Cardiac muscle cell (in vitro differentiated cells and primary cell): ENCODE measurements at places on chromosomes 11 and 22. TPM values are rescaled to one million over a fixed set of nuclear protein-coding genes. Genes with fewer than 3 reads are reported as not detected.

DNA sequence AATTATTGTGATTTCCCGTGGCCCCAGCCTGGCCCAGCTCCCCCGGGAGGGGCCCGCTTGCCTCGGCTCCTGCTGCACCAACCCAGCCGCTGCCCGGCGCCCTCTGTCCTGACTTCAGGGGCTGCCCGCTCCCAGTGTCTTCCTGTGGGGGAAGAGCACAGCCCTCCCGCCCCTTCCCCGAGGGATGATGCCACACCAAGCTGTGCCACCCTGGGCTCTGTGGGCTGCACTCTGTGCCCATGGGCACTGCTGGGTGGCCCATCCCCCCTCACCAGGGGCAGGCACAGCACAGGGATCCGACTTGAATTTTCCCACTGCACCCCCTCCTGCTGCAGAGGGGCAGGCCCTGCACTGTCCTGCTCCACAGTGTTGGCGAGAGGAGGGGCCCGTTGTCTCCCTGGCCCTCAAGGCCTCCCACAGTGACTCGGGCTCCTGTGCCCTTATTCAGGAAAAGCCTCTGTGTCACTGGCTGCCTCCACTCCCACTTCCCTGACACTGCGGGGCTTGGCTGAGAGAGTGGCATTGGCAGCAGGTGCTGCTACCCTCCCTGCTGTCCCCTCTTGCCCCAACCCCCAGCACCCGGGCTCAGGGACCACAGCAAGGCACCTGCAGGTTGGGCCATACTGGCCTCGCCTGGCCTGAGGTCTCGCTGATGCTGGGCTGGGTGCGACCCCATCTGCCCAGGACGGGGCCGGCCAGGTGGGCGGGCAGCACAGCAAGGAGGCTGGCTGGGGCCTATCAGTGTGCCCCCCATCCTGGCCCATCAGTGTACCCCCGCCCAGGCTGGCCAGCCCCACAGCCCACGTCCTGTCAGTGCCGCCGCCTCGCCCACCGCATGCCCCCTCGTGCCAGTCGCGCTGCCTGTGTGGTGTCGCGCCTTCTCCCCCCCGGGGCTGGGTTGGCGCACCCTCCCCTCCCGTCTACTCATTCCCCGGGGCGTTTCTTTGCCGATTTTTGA is 3.3 kb upstream of the ANKRD13D start:
- DNase-seq, result no peak

SFI1 gene
- 18.2 and 23.8 TPM in 2 replicates for total RNA-seq

- no peak for DNase-seq
Observed at GRCh38 chr11:128222245-128222884, 365.0 kb downstream of the ETS1 start.

SCUBE1 gene
- 1.8 and 6.9 TPM in 2 replicates for total RNA-seq

OR52N4 gene
- total RNA-seq, result not detected in 2 replicates

DNA sequence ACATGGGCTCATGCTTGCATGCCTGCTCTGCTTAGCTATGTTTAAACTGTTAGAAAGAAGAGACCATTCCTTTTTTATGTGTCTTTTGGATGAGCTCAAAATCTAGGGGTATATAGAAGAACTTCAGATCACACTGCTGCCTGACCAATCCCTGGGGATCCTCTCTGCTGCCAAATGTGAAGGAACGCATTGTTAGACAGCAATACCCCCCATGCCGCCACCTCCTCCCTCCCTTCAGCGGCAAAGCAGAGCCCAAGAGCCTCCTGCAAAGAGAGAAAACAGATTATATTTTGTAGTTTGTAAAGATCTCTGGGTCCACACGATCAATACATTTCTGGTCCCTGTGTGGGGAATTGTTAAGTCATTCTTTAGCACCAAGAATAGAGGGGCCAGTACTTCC is 677.6 kb downstream of the NTM start:
- no peak for DNase-seq

DNA sequence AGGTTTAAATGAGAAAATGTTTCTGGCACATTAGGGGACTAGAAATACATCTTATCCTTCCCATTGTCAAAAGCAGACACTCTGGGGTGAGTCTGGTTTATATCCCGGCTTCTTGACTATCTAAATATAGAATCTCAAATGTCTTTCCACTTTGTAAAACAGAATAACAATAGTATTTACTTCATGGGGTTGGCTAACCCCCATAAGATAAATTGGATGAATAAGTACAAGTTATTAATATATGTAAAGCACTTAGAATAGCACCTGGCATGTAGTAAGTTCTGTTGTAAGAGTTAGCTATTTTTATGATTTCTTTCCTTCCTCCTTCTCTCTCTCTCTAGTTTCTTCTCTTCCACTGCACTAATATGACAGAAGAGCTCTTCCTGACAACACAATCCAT is 499.1 kb downstream of the INSC start:
- no peak for DNase-seq

ANGPTL5 gene
- not detected in 2 replicates for total RNA-seq

DNA sequence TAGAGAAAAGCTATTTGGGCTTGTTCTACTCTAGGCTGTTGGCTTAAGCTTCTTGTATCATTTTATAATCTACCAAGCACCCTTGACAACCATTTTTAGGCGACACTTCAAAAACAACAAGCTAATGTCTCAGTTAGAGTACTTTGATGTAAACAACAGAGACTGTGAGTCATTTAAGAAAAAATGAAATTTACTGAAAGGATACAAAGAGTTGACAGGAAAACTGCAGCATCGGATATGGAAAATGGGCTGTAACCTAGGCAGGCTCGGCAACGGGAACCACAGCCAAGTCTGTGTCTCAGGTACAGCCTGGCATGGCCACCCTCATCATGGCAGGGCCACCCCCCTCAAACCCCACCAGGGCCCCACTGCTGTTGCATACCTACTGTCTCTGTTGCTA is 4.4 kb upstream of the RNF169 start:
- DNase-seq, result no peak

DNA sequence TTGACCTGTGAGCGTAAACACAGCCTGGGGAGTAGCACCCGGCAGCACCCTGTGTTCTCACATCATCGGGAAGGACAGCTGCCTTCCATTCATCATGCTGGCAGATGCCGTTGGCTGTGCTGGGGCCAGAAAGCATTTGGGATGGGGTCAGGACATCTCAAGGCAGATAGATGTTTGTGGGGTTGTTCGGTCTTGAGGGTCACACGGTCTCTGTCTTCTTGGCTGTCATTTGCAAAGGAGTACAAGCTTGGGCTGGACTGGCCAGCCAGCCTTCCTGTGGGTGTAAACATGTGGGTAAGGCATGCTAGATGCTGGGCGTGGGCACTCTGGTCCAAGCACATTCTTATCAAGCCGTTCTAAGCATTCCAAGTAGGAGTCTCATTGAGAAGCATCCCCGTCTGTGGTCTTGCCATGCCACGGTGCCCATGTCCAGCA is 81.4 kb downstream of the TBC1D22A start:
- DNase-seq, result no peak

CSRP3 gene
- total RNA-seq, result 337 and 592 TPM in 2 replicates

DNA sequence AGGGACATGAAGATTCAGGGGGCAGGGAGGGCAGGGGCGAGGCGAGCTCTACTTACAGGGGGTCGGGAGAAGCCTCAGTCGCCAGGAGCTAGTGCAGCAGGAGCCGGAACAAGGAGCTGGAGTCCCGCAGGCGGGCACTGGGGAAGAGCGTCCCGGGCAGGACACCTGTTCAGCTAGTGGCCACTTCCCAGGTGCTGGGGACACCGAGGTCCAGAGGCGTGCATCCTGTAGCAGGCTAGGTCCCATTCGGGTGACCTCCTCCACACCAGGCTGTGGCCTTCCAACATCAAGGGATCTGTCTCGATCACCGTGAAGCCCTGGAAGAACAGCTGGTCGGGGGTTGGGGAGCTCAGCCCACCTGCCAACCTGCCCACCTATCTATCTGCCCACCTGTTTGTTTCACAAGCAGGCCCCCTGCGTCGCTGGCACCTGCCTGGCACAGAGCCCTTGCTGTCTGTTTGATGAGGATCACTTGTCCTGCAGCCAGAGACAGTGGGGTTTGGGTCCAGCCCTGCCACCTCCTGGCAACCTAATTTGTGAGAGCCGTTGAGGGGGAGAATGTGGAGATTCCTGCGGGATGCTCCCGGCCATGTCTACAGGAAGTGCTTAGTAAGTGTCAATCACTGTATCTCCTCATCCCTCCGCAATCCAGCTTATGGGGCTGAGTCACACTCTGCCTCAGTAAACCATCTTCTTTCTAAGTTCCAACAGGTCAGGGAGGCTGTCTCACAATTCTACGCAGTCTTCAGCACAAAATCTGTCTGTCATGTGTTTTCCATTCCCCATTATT is 940.9 kb downstream of the BRD1 start:
- no peak for DNase-seq
